ENCODE measurements at places on chromosomes 5 and 9.

GRCh38 chr9:133956520-133957076 lies 35.5 kb downstream of the VAV2 start:
- no peak for DNase-seq

DNA sequence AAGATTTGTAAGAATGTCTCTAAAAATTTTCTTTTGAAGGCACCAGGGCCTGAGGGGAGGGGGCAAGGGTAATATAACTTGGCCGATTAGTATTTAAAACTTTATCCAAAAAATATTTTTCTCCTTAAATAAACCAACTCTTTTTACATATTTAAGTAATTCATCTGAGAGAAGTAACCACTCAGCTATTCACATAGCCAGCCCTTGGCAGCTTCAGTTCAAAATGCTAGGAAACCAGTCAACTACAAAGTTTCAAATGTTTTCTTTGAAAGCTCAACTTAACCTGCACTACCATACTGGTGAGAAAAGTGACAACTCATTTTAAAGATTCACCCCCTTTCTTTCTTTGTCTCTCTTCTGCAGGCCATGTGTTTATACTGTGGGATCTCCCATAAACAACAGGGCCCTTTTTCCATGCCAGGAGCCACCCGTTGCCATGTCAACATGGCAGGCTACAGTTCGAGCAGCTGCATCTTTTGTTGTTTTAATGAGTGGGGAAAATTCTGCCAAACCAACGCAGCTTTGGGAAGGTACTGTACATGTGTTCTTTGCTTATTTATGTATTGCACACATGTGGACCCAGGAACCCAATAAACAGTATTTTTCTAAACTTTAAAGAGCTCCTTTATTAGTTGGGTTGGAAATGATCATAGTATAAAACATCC lies 46.3 kb downstream of the AOPEP start:
- no peak for DNase-seq

DNA sequence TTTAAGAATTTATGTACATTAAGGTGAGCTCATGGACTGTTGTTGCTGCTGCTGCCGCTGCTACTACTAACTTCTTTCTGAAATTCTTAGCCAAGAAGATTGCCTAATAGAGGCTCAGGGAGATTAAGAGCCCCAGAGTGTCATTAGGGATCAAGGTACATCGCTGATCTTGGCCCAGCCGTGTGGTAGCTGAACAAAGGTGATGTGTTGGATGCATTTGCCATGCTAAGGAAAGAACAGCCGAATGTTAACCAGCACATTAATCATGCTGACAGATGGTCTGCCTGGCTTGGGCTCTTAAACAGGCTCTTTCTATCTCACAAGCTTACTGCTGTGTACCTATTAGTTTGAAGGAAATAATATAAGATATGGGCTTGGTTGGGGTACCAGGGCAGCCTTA lies 137.1 kb downstream of the KCTD16 start:
- DNase-seq, result no peak

DNA sequence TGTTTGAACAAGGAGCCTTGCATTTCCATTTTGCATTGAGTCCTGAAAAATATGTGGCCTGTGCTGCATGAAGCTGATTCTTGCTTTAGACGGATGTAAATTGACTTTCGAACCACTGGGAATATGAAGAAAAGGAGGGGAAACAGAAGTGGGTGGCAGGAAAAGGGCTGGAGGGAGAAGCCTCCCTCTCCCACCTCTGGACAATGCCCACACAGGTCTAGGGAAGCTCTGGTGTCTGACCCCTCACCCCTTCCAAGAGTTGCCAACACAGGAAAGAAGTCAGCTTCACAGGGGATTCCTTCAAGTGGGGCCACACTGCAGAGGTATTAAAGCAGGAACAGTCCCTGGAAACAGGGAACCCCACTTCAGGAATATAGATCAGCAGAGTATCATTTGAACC lies 52.2 kb downstream of the ZNF366 start:
- no peak for DNase-seq

- DNase-seq, result no peak
Observed at GRCh38 chr5:89327608-89328007, 444.6 kb upstream of the MEF2C start.

DNA sequence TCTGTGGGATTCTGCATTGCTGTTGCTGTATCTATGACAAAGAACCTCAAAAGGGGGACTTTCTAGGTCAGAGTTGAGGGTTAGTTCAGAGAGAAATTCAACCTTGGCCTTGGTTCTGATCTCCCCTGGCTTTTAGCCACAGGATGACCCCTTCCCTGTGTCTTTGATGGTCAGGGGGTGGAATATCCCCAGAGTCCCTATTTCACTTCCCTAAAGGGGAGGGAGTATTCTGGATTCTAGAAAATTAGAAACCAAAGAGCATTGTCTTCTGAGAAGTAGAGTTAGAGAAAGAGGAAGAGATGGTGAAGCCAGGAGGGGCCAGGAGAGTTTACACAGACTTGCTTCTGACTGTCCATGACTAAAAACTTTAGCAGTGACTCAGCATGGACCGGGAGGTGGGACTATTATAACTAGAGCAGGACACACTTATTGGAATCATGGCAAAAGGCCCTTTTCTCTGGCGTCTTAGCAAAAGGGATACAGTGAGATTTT lies 56.2 kb upstream of the LPAR1 start:
- no peak for DNase-seq

GRCh38 chr9:19998823-19999455 lies 210.1 kb upstream of the SLC24A2 start:
- DNase-seq, result no peak

DNA sequence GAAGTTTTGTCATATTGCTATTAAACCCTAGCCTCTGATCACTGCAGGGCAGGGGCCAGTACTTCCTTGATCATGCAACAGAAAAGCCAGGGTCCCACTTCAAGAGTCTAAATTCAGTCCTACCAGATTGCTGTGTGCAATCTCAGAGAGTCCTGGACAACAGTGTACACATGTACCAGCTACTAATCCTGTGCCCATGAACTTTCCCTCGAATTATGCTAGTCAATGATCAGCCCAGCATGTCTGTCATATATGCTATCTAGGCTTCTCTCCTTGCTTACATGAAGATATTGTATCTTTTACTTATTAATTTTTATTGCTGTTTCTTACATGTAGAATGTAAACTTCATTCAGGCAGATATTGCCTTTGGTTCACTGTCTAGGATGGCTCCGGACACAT lies 367.0 kb downstream of the NTRK2 start:
- DNase-seq, result no peak

DNA sequence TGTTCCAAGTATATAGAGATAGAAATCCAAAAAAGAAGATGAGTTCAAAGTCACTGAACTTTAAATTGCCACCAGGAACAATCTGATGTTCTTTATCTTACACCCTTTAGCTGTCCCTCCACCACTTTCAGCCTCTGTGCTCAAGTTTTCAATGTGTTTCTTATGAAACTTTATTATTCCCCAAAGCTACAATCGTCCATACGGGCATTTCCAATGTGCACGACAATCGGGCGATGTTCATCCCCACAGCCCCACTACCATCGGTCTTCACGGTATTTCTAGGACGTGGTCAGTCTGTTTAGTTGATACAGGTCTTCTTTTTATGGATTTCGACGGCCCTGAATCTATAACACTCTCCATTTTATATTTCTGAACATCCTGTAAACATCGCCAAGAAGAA lies 238.7 kb upstream of the DAP start:
- DNase-seq, result no peak

DNA sequence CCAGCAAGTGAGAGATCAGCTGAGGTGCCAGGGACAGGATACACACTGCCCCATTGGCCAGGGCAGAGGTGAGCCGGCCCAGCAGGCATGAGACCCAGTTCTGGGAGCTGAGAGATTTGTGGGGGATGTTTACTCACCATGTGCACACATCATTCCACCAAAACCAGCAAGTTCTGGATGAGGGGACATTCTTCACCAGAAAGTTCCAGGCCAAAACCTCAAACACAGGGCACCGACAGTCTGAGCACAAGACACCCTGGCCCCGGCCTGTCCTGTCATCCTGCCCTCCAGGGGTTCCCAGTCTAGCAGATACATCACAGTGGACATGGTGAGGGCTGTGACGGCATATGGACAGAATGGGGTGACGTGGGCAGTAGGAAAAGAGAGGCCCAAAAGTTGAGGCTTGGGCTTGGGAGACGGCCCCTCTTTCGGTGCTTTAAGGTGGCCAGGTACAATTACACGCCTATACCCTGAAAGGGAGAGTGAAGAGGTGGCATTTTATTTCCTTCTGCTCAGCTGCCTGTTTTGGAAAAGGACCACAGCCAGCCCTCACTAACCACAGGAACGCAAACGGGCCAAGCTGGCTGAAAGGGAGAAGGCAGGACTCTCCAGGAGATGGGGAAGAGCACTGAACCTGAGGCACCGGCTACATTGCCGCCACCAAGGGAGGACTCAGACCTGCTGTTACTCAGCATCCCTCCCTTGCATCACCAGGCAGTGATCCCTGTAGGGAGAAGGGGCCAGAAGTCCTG lies 64.0 kb downstream of the SHB start:
- no peak for DNase-seq

DNA sequence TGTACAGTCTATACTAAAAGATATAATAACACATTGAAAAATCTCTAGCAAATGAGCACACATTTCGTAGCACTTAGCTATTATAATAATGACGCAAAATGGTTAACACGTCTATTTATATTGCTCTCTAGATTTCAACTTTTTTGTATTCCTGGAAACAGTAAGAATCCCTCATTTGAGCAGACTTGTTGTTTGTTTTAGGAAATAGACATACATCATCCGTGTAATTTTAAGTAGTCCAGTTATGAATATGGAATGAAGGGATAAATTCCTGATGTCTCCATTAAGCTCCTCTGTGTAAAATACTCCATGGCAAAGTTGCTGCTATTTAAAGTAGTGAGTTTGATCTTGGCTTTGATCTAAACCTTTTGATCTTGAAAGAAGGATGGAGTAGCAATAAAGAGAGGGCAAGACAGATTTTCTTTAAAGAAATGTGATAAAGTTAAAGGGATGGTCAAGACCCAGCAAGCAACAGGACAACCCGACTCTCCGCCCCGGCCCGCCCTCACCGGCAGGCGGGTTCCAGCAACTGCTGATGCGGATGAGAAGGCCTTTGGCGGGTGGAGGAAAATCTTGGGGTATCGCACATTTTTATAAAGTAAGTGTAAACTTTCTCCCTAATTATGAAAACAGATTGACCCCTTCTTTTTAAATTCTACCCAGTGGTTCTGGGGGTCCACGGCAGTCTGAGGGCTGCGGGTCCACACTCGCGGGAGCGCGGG lies 277.4 kb downstream of the AOPEP start:
- peak; percentile 10 for DNase-seq

DNA sequence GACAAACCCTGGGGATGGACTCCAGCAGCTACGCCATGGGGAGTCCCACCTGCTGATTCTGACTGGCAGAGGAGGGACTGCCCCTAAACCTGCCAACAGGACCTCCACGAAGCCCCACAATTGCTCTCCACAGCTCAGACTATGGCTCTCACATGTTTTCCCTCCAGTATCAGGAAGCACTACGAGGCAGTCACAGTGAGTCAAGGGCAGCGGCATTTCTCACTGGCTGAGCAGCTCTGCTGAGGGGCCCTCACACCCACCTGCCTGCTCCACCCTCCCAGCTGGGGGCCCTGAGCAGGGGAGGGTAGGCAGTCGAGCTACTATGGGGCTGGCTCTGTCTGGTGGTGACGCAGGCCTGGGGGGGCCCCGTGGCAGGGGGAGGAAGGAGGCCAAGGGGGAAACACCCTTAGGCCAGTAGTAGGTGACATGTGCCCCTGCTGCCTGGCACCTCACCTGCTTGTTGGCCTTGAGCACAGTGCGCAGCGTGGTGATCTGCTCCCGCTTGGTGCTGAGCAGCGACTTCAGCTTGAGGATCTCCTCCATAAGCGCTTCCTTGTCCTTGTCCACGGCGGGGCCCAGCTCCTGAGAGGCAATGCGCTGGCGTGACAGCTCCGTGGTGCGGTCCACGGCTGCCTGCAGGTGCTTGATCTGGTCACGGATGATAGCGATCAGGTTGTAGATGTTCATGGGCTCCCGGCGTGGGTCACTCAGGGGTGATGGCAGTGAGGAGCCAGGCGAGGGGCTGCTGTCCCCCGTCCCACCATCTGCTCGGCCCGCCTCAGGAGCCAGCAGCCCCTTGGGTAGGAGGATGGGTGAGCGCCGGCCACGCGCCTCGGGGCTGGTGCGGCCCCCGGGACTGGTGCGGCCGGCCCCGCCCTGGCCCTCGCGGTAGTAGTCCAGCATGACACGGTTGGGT lies 46.3 kb downstream of the BICD2 start:
- no peak for DNase-seq

DNA sequence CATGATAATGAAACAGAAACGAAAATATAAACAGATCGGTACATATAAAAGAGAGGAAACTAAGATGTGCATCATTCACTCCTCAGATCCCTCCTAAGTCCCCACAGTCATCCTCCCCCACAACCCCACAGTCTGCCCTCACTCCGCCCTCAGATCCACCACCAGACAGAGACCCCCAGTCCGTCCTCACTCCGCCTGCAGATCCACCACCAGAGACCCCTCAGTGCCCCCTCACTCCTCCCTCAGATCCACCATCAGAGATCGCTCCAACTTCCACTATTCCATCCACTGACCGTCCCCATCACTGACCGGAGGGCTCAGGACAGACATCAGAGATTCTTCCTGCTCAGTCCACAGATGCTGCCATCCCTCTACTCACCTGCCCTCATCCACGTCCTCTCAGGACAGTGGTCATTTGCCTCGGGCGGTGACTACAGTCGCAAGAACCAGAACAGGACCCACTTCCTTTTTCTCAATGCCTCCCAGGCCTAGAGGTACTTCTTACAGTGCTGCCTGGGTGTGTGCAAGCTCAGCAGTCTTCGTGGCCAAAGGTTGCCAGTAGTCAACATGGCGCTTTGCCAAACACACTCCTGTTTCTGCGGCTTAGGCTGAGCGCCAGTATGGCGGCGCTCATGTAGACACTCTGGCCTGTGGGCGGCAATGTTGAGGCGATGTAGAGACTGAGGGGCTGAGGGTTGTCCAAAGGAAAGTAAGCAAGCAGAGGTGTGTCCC lies 8.3 kb upstream of the SPATA31C1 start:
- DNase-seq, result no peak

- no peak for DNase-seq
Observed at GRCh38 chr5:172311605-172312004, 28.0 kb upstream of the UBTD2 start.

GRCh38 chr9:5893591-5894236 lies 3.0 kb downstream of the MLANA start:
- no peak for DNase-seq

DNA sequence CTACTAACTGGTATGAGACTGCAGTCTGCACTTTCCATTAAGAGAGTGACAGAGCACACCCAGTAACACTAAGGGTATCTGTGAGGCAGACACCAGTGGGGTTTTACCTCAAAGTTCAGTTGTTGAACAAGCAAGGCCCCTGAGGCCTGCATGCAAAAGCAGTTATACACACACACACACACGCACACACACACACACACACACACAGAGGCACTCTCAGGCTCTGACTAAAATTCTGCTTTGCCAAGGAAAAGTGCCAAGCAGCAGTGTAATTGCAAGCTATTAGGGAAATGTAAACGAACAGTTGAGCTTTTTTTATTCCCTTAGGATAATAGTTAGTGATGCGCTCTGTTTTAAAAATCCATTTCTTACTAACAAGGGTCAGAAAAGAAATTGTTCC lies 377.1 kb downstream of the SPOCK1 start:
- DNase-seq, result no peak

GRCh38 chr5:124570285-124571035 lies 176.0 kb downstream of the ZNF608 start:
- no peak for DNase-seq
